Esophagus muscularis mucosa (tissue), 4 donors: ENCODE measurements at places on chromosomes 5 and 9. TPM values are rescaled to one million over a fixed set of nuclear protein-coding genes. Genes with fewer than 3 reads are reported as not detected.
A peak's percentile ranks its signal among the peaks of the same experiment; 100 is the strongest.

DNA sequence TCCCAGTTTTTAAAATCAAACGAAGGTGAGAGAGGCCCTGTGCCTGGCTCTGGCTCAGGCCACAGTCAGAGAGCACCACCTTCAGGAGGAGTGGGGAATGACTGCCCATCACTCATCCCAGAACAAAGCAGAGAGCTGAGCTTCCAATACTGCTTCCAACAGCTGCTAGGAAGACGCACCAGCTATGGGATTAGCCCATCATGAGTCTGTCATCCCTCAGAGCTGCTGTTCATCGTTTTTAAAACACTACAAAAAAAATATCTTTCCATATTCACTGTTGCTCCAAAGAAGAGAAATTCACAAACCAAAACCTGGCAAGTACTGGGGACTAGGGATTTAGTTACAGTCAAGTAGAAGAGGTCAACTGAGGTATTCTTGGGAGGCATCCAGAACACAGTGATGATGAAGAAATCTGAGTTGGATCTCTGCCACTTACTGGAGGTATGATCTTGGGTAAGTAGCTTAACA lies 102.4 kb downstream of the CDK5RAP2 start:
- no peaks in the 10 kb centered on the region for H3K27me3 ChIP-seq
- H3K27ac ChIP-seq, result no peak overlapping the region
- no peak overlapping the region for H3K4me3 ChIP-seq
- H3K36me3 ChIP-seq, result peaks cover 46% of the 10 kb centered on the region

DNA sequence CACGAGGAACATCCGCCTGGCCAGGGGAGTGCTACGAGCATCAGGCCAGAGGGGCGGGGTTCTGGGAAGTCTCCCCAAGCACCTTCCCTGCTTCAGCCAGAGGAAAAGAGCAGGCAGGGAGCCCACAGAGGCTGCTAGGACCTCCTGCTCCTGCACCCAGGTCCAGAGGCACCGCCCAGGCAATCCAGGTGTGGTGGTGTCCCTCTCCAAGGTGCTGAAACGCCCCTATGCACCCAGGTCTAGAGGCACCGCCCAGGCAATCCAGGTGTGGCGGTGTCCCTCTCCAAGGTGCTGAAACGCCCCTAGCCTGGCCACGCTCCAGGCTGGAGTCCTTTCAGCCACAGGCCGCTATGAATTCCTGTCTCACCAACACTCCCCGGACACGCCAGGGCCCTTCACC lies 10.7 kb upstream of the UBAC1 start:
- peaks cover 45% of the 10 kb centered on the region for H3K27me3 ChIP-seq
- H3K36me3 ChIP-seq, result no peaks in the 10 kb centered on the region
- H3K4me1 ChIP-seq, result peaks cover 20% of the 10 kb centered on the region
- no peak overlapping the region for H3K4me3 ChIP-seq
- DNase-seq, result no peak

DNA sequence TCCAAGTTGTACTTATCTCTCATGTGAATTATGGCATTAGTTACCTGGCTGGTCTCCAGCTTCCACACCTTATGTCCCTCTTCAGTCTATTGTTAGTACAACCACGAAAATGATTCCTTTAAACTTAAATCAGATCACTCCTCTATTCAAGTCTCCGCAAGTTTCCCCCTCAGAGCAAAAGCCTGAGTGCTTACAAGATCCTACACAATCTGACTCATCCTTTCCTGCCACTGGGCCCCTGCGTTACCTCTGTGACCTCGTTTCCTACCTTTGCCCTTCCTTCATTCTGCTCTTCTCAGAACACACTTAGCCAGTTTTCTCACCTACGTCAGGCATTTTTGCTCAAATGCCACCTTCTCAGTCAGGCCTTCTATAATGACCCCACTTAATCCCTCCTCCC lies 45.1 kb upstream of the GLIS3 start:
- no peak overlapping the region for H3K27ac ChIP-seq
- H3K4me1 ChIP-seq, result no peaks in the 10 kb centered on the region
- H3K36me3 ChIP-seq, result no peaks in the 10 kb centered on the region
- H3K27me3 ChIP-seq, result no peaks in the 10 kb centered on the region
- no peak overlapping the region for H3K4me3 ChIP-seq

DNA sequence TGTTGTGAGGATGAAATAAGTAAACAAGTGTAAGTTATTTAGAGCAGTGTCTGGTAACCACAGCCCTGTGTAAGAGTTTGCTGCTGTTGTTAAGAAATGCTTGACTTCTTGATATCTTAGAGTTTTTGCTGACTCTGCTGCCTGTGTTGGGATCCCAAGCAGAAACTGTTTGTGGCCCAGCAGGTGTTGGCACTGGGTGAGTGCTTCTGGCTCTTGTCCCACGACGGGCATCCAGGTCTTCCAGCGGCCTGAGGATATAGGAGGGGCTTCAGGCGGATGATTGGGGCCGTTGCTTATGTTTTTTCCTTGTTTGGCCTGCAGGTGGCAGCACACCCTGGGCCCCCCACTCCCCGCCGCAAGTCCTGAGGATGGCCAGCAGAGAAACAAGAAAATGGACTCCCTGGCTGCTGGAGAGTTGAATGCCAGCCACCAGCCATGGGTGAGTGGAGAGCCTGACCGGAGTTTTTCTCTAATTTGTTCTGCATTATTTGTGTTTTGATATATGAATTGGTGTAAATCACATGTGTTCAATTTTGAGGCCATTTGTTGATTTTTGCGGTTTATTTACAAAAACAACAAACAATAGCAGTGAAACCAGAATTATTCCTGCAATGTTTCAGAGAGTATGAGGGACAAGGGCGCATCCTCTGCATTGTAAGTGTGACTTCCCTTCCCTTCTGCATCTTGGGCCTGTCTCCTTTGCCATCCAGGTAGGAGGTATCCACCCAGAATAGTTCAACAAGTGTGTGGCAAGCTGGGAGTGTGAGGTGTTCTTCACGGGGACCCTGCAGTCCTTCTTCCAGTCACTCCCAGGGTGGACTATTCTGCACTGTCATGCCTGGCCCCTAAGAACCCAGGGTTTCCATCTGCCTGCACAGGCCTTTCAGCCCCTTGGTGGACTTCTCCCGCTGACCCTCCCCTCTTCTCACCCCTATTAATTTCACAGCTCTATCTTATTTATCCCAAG lies 50.3 kb downstream of the SLC22A5 start:
- H3K36me3 ChIP-seq, result no peaks in the 10 kb centered on the region
- H3K4me1 ChIP-seq, result peaks cover 100% of the 10 kb centered on the region
- no peak overlapping the region for H3K4me3 ChIP-seq
- H3K27me3 ChIP-seq, result no peaks in the 10 kb centered on the region

- H3K4me1 ChIP-seq, result no peaks in the 10 kb centered on the region
- H3K36me3 ChIP-seq, result no peaks in the 10 kb centered on the region
- no peak overlapping the region for H3K27ac ChIP-seq
- H3K27me3 ChIP-seq, result no peaks in the 10 kb centered on the region
Measured at GRCh38 chr9:123508048-123508447, 152.1 kb downstream of the CRB2 start.

DNA sequence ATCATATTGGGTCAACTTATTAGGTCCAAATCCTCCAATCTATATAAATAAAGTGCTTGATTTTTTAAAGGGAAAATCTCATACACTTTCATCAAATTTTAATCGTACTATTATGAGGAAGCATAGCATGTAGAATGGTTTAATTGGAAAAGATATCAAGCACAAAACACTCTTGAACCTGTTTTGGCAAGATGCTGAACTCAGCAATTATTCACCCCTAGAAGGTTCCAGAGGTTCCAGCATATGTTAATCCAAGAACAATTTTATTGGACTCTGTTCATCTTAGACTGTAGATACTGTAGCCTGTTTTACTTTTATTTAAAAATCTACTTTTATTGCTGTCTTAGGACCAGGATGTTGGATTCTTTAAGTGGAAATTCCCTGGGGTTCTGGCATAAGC lies 92.4 kb upstream of the LHFPL2 start:
- peaks cover 19% of the 10 kb centered on the region for H3K4me1 ChIP-seq
- H3K27me3 ChIP-seq, result no peaks in the 10 kb centered on the region
- DNase-seq, result no peak
- H3K4me3 ChIP-seq, result no peak overlapping the region
- no peak overlapping the region for H3K27ac ChIP-seq
- H3K36me3 ChIP-seq, result no peaks in the 10 kb centered on the region

- peak overlapping the region; percentile 56 for H3K4me3 ChIP-seq
- H3K27me3 ChIP-seq, result no peaks in the 10 kb centered on the region
- no peaks in the 10 kb centered on the region for H3K36me3 ChIP-seq
- H3K27ac ChIP-seq, result peak overlapping the region; percentile 65
Measured at GRCh38 chr5:166979307-166979895, 1312.0 kb upstream of the WWC1 start.

GRCh38 chr5:175115831-175116230 lies 328.2 kb downstream of the DRD1 start:
- no peak overlapping the region for H3K4me3 ChIP-seq
- no peaks in the 10 kb centered on the region for H3K36me3 ChIP-seq
- H3K4me1 ChIP-seq, result no peaks in the 10 kb centered on the region
- peak; percentile 74 for DNase-seq

OTP gene
- total RNA-seq, result not detected

PCDHB11 gene
- total RNA-seq, result 3.2 TPM
